Caki2 (cell line): ENCODE measurements at places on chromosomes 1 and 21. TPM values are rescaled to one million over a fixed set of nuclear protein-coding genes. Genes with fewer than 3 reads are reported as not detected.

Gene MFAP2
- not detected in 2 replicates for total RNA-seq

Gene SPRR2G
- not detected in 2 replicates for total RNA-seq

Gene PALMD
- total RNA-seq = 2.3 and 6.5 TPM in 2 replicates

Gene BARHL2
- total RNA-seq = not detected in 2 replicates

Gene NECTIN4
- 0.29 and 0.88 TPM in 2 replicates for total RNA-seq

Gene GREM2
- 0.34 TPM in 1 of 2 replicates, not detected in the other for total RNA-seq
